ENCODE measurements at places on chromosomes 3 and 15.

DNA sequence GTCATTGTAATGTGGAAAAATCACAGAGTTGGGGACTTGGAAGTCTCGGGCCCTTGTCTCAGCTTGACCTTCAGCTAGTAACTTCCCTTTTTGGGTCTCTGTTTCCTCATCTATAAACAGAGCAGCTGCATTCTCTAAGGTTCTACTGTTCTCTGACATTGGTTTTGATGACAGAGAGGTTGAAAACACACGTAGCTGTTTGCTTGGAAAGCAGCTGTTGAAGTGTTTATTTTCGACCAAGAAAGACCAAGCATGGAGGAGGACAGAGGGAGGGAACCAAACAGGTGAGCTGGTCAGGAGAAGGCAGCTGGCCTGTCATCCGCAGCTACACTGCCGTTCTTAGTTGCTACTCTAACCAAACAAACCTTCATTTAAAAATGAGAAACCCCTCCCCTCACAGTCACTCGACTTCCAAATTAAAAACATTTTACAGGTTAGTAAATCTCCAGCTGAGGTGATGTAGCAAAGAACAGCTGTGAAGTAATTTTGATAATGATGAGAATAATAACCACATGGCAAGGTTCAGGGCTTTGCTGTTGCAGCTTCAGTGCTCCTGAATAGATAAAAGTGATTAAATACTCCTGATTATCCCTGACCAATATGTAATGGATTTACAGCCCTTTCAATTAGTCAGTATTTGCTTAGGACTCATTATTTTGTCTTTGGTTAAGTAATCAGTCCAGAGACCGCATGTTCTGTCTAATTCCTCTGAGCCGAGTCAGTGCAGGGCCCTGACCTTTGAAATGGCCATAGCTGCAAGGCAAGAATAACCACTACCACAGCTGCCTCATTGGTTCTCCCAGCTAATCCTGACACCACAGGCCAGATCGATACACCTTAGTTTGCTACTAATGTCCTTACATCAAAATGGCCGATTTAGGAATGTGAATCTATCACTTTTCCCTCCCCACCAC, 65.3 kb downstream of the MEIS2 start:
- no peak for DNase-seq

DNA sequence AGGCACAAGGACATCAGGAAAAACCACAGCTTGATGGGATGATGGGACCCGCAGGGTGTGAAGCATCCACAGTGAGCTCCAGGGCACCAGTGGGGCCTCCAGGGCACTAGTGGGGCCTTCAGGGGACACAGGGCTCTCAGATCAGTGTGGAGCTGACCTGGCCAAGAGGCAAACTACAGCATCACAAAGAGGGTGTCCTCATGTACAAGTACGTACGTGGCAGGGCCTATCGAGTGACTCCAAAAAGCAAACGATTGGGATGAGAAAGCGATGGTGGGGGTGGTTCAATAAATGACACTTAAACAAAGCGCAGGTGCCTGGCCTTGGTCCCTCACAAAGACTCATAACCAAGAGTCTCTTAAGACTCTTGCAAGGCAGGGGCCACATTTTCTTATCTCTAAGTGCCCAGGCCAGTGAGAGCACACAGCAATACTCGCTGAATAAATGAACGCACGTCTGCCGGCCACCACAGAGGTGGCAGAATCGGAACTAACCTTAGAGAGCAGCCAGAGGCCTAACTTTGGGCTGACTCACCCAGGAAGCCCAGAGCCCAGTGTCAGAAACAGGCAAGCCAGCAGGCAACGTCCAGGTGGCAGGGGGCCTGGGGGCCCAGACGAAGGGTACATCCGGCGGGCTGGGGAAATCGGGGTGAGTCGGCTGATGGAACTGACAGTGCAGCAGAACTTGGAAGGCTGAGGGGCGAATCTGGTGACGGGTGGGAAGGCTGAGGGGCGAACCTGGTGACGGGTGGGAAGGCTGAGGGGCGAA, 8.7 kb downstream of the PCSK6 start:
- no peak for DNase-seq

- no peak for DNase-seq
Observed at GRCh38 chr3:194300936-194301335, 50.2 kb downstream of the CPN2 start.

DNA sequence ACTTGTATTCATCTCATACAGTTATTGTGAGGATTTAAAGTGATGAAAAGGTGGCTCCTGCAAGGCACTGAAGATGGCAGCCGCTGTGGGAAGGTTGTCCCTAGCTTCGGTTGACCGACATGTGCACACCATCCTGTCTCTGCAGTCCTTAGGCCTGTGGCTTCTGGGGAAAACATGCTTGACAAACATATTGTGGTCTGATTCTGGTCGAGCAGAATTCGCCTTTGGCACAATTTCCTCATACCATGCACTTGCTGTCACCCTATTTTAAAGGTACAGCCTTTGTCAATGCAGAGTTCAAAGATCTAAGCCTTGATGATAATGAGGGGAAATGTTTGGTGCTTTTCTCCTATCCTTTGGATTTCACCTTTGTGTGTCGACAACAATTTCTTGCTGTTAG, 50.9 kb downstream of the PRICKLE2 start:
- DNase-seq = no peak

GRCh38 chr15:63601026-63601703, 4.0 kb downstream of the FBXL22 start:
- no peak for DNase-seq

Data from occipital lobe (tissue), 3 donors.